NCI-H2171 (cell line): ENCODE measurements at places on chromosomes 11 and 22.

- no peak for DNase-seq
These were observed 109.8 kb downstream of the KCNQ1 start for GRCh38 chr11:2554338-2555207.

DNA sequence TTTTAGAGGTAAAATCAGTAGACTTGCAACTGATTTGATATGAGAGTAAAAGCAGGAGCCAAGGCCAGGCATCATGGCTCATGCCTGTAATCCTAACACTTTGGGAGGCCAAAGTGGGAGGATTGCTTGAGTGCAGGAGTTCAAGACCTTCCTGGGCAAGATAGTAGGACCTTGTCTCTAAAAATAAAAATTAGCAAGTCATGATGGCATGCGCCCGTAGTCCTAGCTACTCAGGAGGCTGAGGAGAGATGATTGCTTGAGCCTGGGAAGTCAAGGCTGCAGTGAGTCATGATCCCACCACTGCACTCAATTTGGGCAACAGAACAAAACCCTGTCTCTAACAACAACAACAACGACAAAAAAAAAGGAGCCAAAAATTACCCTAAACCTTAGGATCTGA is 13.5 kb downstream of the SGSM3 start:
- no peak for DNase-seq

DNA sequence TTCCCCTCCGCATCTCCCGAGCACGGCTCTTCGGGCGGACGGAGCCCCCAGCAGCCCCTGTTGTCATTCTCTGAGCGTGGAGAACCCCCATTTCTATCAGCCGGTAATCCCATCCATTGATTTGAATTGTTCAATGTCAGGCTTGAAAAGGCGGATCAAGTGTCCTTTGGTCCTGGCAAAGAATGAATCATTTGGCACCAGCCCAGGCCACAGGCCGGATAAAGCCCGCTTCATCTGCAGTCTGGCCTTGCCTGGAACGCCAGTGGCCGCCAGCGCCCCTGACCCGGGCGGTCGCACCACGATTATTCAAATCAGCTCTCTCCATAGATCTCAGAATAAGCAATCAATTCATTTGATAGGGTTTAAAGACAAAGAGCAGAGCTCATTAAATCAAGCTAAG is 188.9 kb downstream of the BRD1 start:
- DNase-seq = no peak

- no peak for DNase-seq
These were observed 13.6 kb downstream of the BCL9L start for GRCh38 chr11:118911880-118912741.

- no peak for DNase-seq
These were observed 804 bp downstream of the KCNK4 start for GRCh38 chr11:64291752-64292459.

GRCh38 chr11:85431319-85431718 is 195.8 kb downstream of the DLG2 start:
- no peak for DNase-seq

- DNase-seq = no peak
These were observed 15.1 kb upstream of the RGL4 start for GRCh38 chr22:23675502-23676415.

- DNase-seq = no peak
These were observed at the start of gene MYEOV for GRCh38 chr11:69293819-69294505. Gene MYEOV, plus strand, starts transcription at chr11:69294155. Its CDS starts 1,200 bp downstream, at chr11:69295355.

DNA sequence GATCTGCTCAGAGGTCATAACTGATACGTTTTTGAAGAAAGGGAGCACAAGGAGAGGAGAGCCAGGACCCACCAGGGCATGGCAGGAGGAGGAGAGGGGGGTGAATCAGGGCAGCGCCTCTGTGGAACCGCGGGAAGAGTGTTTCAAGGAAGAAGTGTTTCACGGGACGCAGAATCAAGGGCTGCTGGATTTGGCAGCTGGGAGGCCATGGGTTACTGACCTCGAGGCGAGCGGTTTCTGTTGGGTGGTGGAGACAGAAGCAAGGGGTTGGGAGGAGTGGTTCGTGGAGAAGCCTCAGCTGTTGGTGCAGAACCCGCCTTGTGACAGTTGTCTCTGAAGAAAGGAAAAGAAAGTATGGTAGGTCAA is 13.1 kb downstream of the VPS26B start:
- DNase-seq = no peak

DNA sequence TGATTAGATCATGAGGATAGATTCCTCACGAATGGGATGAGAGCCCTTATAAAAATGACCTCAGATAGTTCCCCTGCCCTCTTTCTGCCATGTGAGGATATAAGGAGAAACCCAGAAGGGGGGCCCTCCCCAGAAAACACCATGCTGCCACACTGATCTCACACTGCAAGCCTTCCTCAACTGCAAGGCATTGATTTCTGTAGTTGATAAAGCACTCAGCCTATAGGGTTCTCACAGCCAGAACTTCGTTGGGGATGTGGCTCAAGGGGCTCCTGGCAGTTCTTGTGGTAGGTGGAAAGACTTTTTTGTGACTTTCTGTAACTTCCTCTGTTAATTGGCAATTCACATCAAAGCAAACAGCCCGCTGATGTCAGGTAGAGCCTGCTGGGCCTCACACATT is 108.9 kb downstream of the CD44 start:
- DNase-seq = no peak

DNA sequence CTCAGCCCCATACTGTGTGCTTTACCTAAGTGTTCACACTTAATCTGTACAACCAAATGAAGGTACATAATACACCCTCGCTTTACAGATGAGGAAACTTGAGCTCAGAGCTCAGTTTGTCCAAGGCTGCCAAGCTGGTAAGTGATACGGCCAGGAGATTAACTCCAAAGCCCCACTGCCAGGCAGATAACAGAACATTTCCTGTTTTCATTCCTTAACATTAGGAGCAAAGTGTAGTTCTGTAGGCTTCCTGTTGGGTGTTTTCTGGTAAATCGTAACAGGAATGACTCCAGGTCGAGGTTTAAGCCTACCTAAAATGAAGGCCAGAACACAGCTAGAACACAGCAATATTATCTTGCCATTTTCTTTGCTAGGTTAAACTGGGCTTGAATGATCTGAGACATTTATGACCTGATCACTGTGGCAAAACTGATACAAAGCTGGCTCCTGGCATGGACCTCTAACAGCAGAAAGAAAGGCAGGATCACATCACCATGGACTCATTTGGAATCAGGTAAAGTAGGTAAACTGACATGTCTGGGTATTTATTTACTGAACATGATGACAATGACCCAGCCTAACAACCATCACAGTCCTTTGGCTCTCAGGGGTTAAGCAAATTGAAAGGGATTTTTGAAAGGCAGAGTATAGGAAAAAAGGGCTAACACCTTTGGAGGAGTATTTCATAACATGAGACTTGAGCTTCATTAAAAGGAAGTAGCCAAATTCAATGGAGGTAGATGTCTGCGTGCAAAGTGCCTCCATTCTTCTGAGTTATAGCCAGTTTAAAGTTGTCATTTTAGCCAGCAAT is 3.9 kb upstream of the NUP50 start:
- DNase-seq = no peak

DNA sequence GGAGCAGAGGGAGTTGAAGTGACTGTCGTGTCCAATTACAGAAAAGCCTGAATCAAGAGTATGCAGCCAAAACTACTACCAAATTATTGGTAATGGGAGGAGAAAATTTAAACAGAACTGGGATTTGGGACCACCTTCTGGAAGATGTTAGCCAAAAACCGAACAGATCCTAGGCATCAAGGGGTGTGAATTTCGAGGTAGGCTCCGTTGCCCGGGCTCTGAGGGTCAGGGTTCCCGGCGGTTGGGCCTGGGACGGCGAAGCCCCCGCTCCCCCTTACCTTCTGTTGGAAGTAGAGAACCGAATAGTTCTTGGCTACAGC is 313 bp downstream of the PRCP start:
- no peak for DNase-seq

GRCh38 chr22:45246060-45246985 is 5.6 kb upstream of the KIAA0930 start:
- no peak for DNase-seq

- DNase-seq = no peak
These were observed 111.8 kb upstream of the API5 start for GRCh38 chr11:43200031-43200430.

DNA sequence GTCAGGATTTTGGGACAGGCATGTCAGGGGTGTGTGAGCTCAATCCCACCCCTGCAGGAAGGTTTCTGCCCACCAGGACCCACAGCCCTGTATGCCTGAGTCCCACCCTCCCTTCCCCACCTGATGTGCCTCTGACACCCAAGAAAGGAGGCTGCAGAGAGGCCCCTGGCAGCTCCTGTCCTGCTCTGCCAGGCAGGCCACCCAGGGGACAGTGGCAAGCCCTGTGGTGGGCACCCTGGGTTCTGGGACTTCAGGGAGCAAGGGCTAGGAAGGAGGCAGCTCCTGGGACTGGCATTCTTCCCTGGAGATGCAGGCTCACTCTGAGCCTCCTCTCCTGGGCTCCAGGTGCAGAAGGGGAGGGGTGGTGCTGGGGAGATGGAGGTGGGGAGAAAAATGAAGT is 234.5 kb upstream of the B3GAT1 start:
- DNase-seq = no peak

DNA sequence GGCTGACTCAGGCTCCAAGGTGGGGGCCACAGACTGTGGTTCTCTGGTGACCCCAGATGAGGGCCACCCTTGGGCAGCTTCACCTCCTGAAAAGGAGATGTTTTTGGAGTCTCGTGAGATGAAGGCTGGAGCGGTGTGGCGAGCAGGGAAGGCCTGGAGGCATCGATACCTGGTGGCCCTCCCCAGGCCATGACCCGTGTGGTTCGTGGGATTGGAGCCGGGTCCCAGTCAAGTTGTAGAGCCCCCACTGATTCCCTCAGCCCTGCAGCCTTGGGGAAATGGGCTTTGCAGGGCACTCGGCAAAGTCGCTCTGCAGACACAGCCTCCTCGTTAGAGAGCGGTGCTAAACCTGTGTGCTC is 1083.4 kb downstream of the BRD1 start:
- DNase-seq = no peak
